ENCODE measurements at places on chromosomes 11 and 22.

DNA sequence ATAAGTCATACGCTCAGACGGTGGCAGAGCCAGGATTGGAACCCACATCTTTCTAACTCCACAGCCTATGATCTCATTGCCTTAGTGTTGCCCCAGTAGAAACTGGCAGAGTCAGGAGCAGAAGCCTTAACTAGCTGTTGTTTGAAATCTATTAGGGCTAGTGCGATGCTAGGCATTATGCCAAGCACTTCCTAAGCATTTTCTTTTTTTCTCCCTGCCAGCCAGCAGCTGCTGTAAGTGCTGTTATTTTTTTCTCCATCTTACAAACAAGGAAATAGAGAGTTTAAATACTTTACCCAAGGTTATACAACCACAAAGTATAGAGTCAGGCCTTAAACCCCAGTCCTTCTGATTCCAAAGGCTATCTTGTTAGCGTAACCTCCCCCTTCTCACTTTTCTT lies 161.0 kb upstream of the SORL1-AS1 start:
- no peak for DNase-seq

DNA sequence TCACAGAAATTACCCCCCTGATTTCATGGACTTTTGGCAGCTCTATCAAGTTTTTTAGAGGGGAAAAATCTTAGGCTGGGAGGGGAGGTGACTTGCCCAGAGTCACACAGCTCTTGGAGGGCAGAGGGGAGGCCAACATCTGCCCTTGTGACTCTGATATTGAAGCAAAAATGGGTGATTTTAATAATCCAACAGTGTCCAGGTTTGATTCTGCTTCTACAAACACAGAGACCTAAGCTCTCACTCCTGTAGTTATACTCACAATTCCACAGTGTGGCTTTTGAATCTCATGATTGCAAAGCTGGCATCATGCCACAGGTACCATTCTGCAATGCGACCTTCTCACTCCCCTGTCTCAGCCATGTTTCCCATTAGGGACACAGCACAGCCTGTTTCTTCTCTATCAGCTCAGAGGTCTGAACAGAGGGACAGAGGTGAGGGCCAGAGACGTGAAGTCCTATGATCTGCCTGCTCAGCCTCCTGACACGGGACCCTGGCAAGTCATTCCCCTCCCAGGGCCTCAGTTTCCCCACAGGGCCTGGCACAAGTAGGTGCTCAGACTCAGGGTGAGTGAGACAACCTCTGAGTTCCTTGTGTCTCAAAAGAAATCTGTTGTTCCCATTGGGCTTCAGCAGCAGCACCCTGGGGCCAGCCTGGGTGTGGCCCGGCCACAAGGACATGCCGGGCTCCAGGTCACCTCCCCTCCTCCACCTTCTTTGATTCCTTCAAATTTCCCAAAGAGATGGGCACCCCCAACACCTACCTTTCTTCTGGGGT lies 766 bp downstream of the APOL2 start:
- DNase-seq = no peak

DNA sequence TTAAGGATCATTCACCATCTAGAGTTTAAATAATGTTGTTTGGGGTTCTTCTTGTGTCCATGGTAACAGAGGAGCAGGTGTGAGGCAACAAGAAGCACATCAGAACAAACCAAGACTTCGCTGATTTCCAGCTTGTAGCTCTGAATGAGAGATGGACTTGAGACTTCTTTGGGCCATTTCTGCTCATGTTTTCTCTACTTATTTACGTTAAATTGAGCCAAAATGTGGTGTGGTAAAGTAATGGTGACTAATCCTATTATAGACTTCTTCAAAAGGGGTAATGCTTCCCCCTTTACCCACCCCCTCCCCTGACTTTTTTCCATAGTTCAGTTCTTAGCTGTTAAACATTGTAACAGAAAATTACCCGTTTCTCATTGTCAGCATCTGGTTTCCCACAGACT lies 65.2 kb downstream of the CSTPP1 start:
- DNase-seq = no peak

- DNase-seq = no peak
Observed at GRCh38 chr22:44395118-44396005, 82.6 kb upstream of the SHISAL1 start.

DNA sequence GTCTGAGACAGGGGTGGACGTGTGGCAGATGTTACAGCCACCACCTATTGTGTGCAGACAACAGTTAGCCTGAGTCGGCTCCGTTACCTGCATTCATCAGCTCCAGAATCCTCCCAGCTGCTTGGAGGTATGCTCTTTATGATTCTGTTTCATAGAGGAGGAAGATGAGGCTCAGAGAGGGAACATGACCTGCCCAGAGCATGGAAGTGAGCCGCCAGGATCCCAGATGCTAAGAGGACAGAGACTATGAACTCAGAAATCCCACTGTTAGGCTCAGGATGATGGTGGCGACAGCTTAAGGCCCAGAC lies 1.5 kb downstream of the EMID1 start:
- no peak for DNase-seq

DNA sequence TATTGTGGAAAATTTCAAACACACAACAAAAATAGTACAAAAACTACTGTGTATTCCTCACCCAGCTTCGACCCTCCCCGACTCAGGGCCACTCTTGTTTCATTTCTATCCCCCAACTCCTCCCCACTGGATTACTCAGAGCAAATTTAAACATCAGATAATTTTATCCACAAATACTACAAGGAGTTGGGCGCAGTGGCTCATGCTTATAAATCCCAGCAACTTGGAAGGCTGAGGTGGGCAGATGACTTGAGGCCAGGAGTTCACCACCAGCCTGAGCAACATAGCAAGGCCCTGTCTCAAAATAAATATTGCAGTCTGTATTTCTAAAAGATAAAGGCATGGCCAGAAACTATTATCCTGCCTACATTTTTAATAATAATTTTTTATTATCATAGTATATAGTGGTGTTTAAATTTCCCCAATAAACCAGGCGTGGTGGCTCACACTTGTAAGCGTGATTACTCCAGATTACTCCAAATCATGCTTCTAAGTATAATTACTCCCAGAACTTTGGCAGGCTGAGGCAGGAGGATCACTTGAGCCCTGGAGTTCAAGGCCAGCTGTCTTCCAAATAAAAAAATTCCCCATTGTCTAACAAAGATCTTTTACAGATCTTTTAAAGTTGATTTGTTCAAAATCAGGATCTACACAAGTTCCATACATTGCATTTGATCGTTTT lies 39.8 kb downstream of the LRRC32 start:
- DNase-seq = no peak

GRCh38 chr11:102422817-102423712 lies 29.5 kb downstream of the TMEM123 start:
- no peak for DNase-seq

GRCh38 chr11:60133917-60134316 lies 45.5 kb downstream of the MS4A2 start:
- DNase-seq = no peak

GRCh38 chr11:36155124-36155561 lies 134.1 kb downstream of the COMMD9 start:
- no peak for DNase-seq

- DNase-seq = no peak
Observed at GRCh38 chr11:3226846-3227567, 5.2 kb downstream of the MRGPRE start.

DNA sequence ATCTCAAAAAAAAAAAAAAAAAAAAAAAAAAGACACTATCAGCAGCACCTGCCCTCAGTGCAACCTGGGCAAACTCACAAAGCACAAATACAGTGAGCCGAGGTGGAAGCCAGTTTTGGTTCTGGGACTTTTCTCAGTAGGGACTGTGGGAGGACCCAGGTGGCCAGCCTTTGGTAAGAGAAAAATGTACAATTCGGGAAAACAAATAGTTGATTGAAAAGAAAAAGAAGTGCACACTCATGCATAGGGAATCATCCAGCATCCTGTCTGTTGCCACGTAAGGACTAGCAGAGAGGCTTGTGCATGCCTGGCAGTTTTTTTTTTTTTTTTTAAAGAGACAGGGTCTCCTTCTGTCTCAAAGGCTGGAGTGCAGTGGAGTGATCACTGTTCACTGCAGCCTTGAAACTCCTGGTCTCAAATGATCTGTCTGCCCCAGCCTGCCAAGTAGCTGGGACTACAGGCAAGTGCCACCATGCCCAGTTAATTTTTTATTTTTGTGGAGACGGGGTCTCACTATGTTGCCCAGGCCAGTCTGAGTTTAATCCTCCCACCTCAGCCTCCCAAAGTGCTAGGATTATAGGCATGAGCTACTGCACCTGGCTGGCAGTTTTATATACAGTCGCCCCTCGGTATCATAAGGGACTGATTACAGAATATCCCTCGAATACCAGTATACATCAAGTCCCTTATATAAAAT lies 36.7 kb downstream of the TPST2 start:
- no peak for DNase-seq

DNA sequence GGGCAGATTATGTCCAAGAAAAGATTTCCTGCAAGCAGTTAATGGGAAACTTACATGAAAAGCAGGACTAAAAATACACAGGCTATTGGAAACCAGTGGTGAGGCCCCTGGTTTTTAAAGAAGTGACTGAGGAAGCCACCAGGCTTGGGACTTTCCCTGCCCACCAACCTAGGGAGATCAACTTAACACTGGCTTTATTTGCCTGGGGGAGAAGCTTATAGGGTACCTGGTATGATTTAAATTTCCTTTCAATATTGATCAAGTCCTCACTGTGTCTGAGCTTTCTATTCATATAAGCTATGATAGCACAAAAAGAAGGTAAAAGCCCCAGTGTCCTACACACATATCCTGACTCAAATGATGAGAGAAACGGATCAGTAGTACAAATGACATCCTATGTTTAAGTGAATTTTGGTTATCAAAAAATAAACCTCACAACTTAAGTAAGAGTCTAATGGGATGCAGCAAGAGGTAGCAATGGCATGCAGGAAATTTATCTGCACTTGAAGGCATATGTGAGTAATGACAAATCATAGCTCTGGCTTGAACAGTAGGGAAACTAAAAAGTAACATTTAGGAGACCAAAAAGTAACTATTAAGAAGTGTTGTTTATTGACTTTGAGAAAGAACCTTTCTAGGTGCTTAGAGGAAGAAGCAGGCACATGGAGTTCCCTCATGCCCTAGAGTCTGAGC lies 85.3 kb downstream of the GAB2 start:
- DNase-seq = no peak

DNA sequence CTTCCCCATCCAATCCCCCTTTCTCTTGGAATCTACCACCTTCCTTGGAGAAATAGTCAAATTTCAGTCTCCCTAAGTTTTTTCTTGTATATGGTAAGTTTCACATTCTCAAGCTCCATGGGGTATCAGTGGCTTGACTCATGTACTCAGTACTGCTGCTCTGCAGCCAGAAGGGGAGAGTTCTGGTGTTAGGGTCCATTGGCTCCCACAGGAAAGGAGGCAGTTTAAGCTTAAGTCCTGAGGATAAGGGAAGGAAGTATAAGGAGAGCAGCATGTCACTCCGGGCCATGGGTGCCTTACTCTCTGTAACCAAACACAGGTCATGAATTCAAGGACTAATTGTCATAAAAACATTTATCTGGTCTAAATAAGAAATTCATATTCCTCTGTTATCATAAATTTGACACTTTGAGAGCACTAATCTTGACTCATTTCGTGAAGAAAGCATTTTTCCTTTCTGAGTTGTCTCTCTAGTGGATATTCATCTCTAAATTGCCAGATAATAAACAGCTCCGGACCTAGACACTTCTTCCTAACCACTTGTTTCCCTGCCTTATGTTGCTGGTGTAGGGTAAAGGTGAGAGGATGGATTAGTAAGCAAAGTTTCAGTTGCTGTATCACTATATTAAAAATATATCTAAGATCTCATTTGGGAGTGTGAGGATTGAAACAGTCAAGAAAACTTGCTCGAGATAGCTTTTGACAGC lies 20.1 kb upstream of the SORL1 start:
- no peak for DNase-seq
